ENCODE measurements at places on chromosomes 7 and 10.

GRCh38 chr7:44163591-44163990 is 22.5 kb upstream of the MYL7 start:
- DNase-seq = peak; percentile 89

DNA sequence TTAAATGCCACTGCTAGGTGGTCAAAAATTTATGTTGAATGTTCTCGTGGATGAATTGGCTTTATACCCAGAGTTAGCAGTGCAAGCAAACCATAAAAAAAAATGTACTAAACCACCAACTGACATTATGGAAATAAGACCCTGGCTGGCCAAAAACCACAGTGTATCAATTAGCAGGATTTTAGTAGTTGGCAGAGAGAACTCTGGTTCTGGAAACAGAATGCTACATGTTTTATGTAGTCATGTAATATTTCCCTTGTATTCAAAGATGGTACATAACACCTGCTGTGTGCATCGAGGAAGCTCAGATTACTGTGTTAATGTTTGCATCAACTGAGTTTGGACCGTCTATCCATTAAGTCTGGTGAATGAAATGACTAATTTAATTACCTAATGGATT is 618.5 kb downstream of the CCSER2 start:
- DNase-seq = no peak

DNA sequence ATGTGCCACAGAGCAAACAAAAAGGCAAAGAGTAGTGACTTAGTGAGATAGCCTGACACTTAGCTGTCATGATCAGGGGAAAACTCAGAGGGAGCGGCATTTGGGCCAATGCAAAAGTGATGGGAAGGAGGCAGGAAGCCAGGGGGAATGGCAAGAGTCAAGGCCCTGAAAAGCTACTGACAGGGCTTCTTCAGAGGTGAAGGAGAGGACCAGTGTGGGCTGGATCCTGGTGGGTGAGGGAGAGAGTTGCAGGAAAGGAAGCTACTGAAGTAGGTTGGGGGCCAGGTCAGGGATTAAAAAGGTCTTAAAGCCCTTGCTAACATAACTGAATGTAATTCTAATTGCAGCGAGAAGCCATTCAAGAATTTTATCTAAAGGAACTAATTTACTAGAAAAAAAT is 117.0 kb downstream of the AASS start:
- DNase-seq = no peak

GRCh38 chr7:157897681-157898080 is 560.9 kb downstream of the DNAJB6 start:
- DNase-seq = no peak

DNA sequence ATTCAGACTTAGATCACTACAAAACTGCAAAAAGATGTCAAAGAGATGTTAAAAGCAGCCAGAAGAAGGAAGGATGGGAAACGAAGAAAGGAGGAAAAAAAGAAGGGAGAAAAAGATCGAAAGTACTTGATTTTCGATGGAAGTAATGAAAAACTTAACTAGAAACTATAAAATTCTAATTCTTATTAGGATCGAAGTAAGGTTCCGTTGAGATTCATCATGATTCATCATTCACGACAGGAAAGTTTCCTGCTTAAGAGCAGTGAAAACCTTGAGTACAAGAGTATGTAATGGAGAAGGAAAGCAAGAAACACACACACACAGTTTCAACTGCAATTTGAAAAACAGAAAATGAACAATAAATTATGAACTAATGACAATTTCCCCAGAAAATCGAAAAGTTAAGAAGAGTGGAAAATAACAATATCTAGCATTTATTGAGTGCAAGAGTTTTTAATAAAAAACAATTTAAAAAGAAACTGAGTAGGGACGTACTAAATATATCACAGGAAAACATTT is 1.1 kb upstream of the ING3 start:
- peak; percentile 41 for DNase-seq

DNA sequence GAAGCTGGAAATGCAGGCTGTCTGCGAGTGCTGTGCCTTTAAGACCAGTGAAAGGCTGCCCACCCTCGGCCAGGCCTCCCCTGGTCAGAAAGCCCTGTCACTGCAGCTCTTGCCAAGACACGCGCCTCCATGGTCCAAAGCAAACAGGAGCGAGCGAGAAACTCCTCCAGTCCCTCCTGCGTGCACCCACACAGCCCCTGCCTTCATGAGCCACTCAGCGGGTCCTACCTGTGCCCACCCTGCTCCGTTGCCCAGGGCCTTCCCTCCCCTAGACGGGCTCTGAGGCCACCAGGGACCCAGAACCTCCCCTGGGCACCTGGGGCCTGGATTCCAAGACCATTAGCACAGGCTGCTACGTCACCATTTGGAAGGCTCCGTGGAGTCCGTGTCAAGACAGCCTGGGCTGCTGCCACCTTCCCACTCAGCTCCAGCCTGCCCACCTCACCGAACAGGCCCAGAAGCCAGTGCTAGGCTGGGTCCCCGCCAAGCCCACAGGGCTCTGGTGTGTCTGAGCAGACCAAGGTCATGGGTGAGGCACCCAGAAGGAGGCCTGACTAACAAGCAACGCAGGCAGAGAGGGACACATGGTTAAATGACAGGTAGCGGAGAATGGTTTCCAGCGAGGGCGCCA is 144.5 kb downstream of the NEURL1 start:
- DNase-seq = peak; percentile 23

- no peak for DNase-seq
Measured at GRCh38 chr10:27207350-27207749, 33.2 kb downstream of the ACBD5 start.

DNA sequence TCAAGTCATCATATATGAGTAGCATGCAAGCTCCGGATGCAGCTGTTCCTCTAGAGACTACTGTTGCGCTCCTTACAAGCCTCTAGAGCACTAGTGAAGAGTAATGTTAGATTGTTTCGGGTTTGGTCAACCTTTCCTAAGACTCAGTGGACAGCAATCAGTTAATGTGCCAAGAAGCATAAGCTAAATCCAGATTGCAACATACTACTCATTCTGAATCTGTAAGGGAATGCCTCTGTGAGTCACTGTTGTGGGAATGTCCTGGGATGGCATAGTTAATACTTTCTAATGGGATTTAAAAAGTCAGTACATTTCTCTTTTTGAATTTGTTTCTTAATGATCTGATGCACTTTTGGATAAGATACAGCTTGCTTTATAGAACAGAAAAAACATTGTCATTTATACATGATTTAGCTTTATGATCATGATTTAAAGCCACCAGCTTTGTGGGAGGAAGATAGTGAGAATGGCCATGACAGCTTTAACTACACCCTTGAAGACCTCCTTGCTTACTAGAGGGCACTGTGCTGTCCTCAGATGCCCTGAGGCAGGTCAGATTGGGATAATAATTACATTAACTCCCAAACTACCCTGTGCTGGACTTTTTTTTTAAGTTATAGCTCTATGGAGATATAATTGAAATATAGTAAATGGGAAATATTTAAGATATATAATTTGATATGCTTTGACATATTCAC is 138.4 kb downstream of the SDK1 start:
- peak; percentile 87 for DNase-seq

DNA sequence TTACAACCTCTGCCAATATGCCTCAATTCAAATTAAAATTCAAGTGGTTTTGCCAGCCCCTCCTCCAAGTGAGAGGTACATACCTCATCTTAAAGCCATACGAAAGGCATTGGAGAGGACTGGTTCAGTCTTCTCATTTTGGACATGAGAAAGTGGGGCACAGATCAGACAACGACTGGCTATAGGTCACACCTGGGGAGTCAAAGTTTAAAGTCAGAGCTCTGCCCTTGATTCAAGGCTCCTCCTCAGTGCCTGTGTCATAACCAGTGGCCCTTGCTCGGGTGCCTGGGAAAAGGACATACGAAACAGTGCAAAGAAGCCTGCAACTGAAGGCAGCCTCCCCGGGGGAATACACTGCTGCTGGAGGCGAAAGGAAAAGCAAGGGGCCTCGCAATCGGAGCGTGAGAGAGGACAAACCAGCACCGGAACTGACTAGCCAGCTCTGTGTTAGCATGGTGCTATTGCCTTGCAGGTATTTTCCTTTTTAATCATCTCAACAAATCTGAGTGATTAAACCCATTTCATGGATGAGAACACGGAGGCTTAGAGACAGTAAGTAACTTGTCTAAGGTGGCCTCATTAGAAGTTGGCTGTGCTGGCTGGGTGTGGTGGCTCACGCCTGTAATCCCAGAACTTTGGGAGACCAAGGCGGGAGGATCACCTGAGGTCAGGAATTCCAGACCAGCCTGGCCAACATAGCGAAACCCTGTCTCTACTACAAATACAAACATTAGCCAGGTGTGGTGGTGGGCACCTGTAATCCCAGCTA is 1.1 kb upstream of the MTPAP start:
- no peak for DNase-seq

DNA sequence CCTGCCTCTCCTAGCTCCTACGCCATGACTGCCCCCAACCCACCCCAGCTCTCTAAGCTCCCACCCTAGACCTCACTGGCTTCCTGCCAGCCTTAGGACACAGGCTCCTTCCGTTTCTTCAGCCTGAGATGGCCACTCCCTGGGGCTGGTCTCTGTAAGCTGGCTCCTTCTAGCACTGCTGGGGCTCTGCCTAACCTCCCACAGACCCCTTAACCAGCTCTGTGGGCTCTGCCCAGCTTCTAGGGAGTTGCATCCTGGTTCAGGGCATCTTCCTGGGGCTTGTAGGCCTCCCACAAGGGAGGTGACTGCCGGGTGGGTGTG is 478.6 kb upstream of the KLF6 start:
- DNase-seq = no peak

DNA sequence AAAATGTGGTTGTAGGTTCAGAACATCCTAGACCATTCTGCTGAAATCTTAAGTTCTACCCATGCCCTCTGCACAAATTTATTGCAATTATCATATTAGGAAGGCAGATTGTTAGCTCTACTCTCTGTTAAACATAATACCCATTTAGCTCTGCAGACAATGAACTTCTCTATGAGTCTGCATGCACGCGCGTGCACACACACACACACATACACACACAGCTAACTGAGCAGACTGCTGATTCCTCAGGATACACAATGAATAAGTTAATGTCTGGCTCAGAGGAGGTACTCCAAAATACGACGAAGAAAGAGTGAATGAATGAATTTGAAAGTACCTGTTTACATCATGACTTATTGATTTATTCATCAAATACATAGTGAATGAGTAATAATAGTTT is 276.2 kb upstream of the SORCS1 start:
- no peak for DNase-seq

DNA sequence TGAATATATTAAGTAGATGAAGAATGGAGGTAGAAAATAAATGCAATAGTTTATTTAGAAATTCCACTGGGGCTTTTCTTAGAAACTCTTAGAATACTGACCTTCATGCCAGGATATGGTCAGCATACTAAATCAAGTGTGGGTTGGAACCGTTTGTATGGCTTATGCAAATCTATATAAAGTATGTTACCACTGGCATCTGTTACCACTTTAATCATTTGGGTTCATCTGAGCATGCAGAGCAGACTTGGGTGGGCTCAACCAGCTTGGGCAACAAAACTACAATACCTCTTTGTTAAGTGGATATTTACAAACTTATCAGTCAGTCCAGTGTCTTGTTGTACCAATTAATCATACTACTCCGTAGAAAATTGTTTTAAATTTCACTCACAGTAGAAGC is 125.8 kb downstream of the CRPPA start:
- DNase-seq = no peak

DNA sequence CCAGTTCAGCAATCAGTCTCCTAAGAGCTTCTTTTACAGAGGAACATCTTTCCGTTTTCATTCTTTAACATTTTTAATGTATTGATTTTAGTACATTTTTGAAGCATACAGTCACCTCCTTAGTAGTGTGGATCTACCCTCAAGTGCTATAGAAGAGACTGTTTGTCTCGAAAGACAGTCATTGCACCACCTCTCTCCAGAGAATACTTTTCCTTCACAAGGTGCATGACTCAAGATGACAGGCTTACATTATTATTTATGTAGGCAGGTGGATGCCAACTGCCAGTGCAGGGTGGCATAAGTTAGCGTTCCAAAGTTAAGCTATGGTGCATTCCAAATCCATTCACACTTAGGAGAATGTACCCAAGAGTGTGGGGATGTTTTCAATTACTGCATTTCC is 71.8 kb downstream of the ZEB1 start:
- DNase-seq = no peak

- DNase-seq = no peak
Measured at GRCh38 chr7:27165996-27166530, 726 bp upstream of the HOXA9 start.

DNA sequence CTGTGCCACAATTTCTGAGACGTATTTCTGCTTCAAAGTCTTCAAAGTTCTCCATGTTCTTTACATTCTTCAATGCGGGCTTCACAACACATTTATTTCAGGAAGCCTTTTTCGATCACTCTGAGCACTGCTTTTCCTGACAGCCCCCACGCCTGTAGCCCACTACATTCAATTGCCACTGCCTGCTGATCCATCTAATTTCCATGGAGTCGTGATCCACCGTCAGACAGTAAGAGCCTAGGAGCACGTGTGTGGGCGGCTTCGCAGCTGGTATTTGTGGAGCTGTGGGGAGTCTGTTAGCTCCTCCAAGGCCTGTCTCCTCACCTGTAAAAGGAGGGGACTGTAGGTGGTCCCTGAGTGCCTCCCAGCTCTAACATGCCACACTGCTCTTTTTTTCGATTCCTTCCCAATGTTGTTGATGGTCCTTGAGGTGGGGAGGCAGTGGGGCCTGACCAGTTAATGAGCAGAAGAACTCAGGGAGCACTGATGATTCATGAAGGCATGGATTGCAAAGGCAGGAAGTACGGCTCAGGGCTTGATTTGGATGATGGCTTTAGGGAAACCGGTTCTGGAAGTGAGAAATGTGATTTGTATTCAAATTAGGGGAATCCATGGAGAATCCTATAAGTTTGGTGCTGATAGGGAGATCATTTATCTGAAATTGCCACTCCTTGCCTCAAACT is 401.1 kb upstream of the PODXL start:
- peak; percentile 80 for DNase-seq

- no peak for DNase-seq
Measured at GRCh38 chr7:125934539-125934938, 1004.9 kb upstream of the POT1 start.

DNA sequence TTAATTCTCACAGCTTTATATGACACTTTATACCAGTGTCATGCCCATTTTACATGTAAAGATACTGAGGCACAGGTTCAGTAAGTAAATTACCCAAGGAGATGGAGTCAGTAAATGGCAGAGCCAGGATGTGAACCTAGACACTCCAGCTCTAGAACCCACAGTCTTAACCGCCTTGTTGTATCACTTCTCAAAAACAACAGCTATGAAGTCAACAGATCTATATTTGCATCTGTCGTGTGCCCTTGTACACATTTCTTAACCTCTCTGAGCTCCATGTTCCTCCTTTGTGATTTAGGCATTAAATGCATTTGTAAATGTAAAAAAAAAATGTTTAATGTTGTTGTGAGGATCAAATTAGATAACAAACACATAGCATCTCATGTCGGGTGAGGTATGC is 716.2 kb downstream of the SUGCT start:
- DNase-seq = no peak

DNA sequence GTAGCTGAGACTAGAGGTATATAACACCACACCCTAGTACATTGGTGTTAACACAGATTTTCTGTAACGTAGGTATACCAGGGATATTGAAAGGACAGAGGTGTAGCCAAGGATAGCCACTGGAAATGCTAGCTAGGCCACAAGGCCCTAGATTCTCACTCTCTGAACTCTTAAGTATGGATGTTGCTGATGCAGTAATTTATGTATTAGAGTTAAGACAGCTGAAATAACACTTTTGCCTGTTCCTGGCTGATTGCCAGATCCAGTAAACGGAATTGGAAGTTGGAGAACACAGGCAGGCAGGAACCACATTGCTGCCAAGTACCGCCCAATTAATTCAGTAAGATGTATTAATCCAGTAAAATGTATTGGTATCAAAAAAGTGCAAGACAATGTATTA is 1.8 kb downstream of the CALU start:
- no peak for DNase-seq

GRCh38 chr10:35950226-35950625 is 308.1 kb upstream of the FZD8 start:
- DNase-seq = no peak

All from Daoy (cell line).